ENCODE measurements at places on chromosomes 2 and 18. TPM values are rescaled to one million over a fixed set of nuclear protein-coding genes. Genes with fewer than 3 reads are reported as not detected.
A peak's percentile ranks its signal among the peaks of the same experiment; 100 is the strongest.

- DNase-seq: no peak
Measured at GRCh38 chr2:239412905-239413603, 12.2 kb upstream of the HDAC4 start.

DNA sequence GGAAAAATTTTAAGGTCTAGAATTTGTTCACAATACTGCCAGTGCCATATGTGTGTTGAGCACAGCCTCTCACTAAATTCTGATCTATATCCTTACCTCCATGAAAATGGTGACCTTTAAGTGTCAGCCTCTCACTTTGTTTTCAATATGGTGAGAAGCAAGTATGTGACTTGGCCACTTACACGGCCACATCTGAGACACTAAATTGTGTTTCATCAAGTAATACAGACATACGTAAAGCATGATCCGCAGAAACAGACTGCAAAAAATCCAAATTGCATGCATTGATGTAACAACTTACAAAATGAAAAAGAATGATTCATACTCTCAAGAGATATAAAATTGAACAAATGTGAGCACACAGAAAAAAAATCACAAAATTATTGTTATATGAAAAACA is 55.2 kb upstream of the UGP2 start:
- peak; percentile 39 for DNase-seq

GRCh38 chr2:99960790-99961189 is 181.6 kb downstream of the AFF3 start:
- no peak for DNase-seq

DNA sequence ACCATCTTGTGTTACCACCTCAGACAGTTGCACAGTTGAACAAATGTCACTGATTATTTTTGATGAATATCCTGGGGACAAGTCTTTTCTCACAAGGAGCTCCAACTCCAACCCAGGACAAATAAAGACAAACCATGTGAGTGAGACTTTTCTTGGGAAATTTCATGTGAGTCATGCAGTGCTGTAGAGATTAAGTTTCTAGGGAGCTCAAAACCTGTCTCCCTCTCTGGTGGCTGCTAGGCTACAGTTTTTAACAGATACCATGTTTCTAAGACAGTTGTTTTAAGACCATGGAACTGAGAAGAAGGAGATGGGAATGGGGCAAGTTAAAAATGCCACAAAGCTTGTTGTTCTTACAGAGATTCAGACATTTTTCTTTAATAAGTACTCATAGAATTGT is 255.5 kb downstream of the RIT2 start:
- peak; percentile 40 for DNase-seq

GRCh38 chr2:20170704-20171250 is 54.2 kb downstream of the SDC1 start:
- no peak for DNase-seq

GRCh38 chr18:78927156-78927555 is 52.5 kb upstream of the SALL3 start:
- DNase-seq: no peak

DNA sequence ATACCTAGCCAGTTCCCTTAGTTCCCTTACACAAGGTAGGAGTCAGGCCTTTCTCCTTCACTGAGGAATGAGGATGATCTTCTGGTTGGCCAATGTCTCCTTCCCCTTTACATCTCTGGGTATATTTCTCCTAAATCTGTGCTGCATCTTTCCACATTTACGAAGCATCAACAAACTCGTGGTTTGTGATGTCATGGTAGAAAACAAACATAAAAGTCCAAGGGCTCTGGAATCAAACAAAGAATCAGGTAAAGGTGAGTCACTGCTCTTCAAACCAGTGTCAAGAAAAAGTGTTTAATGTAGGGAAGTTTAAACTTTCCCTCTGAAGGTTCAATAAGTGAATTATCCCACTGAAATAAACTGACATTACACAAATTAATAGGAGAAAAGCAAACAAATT is 122.9 kb downstream of the METTL8 start:
- no peak for DNase-seq

- DNase-seq: no peak
Measured at GRCh38 chr2:127407091-127407490, 11.1 kb upstream of the PROC start.

DNA sequence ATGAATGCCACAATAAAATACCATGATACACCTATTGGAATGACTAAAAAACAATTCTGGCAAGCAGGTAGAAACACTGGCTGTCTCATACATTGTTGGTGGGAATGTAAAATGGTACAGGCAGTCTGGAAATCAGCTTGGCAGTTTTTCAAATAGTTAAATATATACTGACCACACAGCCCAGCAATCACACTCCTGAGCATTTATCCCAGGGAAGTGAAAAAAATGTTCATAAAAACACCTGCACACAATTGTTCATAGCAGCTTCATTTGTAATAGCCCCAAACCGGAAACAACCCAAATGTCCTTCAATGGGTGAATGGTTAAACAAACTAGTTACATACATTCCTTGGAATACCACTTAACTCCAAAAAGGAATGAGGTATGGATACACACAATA is 137.2 kb downstream of the TFCP2L1 start:
- DNase-seq: peak; percentile 39

DNA sequence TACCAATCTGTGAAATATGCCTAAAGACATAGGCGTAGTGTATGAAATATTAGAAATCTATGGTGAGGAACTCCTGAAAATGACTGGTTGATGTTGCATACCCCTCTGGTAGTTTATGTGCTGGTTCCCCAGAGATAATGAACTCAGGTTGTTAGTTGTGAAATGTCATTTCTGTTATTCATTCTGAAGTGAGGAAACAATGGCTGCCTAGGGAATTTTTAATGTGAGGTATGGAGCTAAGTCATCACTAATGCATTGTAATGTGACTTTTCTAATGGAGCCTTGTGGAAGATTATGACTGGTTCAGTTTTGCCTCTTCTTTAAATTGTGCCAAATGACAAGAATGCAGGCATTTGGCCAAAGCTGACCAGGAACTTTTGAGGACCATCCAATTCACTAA is 61.6 kb upstream of the RAB27B start:
- DNase-seq: no peak

GRCh38 chr2:239700686-239701345 is 300.0 kb upstream of the HDAC4 start:
- DNase-seq: no peak

DNA sequence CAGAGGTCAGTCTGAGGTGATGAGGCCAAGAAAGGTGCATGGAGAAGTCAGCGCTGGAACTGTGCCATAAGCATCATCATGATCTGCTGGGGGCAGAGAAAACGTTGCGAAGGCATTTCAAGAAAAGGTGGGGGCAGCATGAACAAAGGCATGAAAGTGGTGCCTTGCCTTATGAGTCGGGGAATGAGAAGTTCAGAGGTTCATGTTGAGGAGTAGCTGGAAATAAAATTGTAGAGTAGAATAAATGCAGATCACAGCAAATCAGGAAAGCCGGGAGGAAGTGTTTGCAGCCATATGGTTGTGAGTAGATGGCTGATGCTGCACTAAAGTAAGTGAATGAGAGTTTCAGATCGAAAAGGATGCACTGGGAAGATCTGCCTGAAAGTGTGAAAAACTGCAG is 72.1 kb upstream of the ARL5A start:
- no peak for DNase-seq

- no peak for DNase-seq
Measured at GRCh38 chr2:3612639-3613523, 18.0 kb downstream of the COLEC11 start.

DNA sequence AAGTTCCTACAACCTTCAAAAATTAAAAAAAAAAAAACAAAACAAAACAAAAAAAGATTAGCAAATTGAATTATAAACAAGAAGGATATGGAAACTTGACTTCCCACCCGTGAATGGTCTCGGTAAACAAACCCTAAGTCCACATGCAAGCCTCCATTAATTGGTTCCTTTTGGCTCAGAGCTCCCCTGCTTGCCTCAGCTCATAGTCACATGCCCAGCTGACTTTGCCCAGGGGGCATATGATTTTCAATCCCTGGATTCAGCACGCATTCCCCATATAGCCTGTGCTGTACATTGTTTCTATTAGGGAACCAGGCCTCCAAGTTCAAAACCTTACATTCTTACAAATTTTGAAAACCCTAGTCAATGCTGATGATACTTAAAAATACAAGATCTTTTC is 95.0 kb downstream of the PID1 start:
- no peak for DNase-seq

GRCh38 chr2:205270689-205271088 is 411.6 kb upstream of the NRP2 start:
- DNase-seq: no peak

- DNase-seq: no peak
Measured at GRCh38 chr2:11784280-11784679, 37.8 kb downstream of the LPIN1 start.

DNA sequence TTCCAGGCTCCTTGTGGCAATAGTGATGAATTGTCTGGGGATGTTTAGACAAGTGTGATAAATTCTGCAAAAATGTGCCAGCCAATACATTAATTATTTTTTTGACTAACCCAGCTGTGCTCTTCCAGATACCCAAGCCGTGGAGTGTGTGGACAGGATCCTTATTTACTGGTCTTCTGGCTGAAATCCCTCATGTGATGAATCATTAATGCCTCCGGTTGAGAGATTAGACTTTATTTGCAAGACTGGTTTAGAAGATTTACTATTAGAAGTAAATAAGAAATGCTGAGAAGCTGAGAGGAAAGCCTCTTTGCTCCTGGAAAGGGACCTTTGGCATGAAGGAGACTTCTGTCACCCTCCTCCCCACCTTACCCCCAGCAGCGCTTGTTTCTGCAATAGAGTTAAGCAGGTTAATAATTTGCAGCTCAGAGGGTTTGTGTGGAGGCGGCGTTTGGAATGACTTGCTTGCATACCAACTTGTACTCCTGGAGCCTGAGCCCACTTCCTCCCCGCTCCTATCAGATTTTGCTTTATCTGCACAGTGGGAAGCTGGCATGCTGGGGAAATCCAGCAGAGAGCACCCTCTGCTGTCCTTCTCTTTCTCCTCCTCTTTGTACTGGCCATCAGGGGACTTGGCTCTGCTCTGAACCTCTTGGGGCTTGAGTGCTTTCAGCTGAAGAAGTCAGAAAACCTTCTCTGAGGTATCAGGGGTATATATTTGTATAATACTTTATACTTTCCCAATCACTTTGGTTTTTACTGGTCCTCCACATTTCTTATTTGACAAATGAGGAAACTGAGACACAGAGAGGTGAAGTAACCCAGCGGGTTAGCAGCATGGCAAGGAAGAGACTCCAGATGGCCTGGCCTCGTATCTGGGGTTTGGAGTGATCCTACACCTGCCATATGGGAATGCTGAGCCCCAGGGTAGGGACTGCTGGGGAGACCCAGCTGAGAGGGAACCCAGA is 16.3 kb downstream of the SLC3A1 start:
- peak; percentile 64 for DNase-seq

Gene ZNF521
- 29.6 TPM for polyA plus RNA-seq

Gene SLC4A5
- 0.19 TPM for polyA plus RNA-seq

Gene MAP2
- polyA plus RNA-seq: 60.1 TPM

Gene ICA1L
- 3.1 TPM for polyA plus RNA-seq

Gene WNT10A
- not detected for polyA plus RNA-seq

Gene RAB27B
- polyA plus RNA-seq: 0.92 TPM

Gene KIAA2012
- 0.09 TPM for polyA plus RNA-seq

Gene XDH
- polyA plus RNA-seq: 0.59 TPM

Gene CWC22
- 6.4 TPM for polyA plus RNA-seq

Gene RNF125
- 0.67 TPM for polyA plus RNA-seq

Gene RESP18
- not detected for polyA plus RNA-seq

Gene CABLES1
- 5.1 TPM for polyA plus RNA-seq

Data from fibroblast of lung (primary cell).